ENCODE measurements at places on chromosomes 5 and 9.
A peak's percentile ranks its signal among the peaks of the same experiment; 100 is the strongest.

GRCh38 chr9:98833090-98833956 is 25.9 kb downstream of the GALNT12 start:
- no peak for DNase-seq

GRCh38 chr5:168314735-168315411 is 23.4 kb downstream of the WWC1 start:
- no peak for DNase-seq

DNA sequence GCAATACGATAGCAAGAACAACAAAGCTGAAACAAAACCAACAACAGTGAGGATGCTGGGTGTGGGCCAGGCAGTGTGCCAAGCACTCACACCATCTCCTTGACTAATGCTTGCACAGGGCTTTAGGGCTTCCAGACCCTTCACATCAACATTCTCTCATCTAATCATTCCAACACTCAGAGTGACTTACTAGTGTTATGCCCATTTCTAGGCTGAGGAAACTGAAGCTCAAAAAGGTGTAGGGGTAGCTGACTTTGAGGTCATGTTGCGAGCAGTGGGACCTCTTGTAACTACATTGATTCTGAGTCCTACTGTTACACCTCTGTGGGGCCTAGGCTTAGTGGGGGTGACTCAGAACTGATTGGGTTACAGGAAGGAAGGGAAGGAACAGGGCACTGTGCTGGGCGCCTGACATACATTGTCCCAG is 9.7 kb downstream of the ANGPTL2 start:
- no peak for DNase-seq

GRCh38 chr5:60690326-60690725 is 9.6 kb downstream of the DEPDC1B start:
- no peak for DNase-seq

DNA sequence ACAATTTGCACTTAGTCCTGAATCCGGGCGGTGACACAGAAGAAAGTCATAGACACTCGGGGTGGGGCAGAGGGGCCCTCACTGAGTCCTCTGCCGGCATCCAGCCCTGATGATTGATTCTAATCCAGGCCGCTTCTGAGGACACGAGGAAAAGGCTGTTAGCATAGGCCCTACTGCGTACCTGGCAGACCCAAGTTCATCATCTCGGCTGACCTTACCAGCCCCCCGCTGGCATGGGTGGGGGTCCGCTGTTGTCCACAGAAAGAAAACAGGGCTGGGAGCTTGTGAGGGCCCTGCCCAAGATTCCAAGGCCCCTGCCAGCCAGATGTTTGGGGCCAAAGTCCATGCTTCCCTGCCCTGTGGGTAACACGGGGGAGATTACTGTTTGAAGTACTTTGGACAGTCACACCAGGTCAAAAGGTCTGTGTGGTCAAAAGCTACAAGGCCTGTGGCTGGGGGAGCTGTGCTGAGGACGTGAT is 24.5 kb downstream of the ERGIC1 start:
- DNase-seq = no peak

- no peak for DNase-seq
These were observed 99.3 kb downstream of the CCDC192 start for GRCh38 chr5:127802477-127802865.

DNA sequence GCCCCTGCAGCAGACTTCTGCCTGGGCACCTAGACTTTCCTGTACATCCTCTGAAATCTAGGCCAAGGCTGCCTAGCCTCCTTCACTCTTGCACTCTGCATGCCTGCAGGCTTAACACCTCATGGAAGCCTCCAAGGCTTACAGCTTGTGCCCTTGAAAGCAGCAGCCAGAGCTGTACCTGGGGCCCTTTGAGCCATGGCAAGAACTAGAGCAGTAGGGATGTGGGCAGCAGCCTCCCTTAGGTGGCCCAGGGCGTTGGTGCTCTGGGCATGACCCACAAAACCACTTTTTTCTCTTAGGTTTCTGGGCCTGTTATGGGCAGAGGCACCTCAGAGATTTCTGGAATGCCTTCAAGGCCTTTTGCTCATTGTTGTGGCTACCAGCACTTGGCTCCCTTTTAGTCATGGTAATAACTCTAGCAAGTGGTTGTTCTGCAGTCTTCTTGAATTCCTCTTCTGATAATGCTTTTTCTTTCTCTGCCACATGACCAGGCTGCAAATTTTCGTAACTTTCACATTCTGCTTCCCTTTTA is 606.2 kb downstream of the TLE4 start:
- DNase-seq = no peak

- DNase-seq = no peak
These were observed 24.0 kb upstream of the CARTPT start for GRCh38 chr5:71695071-71695470.

GRCh38 chr5:133222521-133222920 is 170.7 kb downstream of the HSPA4 start:
- no peak for DNase-seq

- DNase-seq = no peak
These were observed 106.3 kb upstream of the SPOCK1 start for GRCh38 chr5:137605411-137605810.

- no peak for DNase-seq
These were observed 426.5 kb upstream of the CD180 start for GRCh38 chr5:67623078-67623477.

DNA sequence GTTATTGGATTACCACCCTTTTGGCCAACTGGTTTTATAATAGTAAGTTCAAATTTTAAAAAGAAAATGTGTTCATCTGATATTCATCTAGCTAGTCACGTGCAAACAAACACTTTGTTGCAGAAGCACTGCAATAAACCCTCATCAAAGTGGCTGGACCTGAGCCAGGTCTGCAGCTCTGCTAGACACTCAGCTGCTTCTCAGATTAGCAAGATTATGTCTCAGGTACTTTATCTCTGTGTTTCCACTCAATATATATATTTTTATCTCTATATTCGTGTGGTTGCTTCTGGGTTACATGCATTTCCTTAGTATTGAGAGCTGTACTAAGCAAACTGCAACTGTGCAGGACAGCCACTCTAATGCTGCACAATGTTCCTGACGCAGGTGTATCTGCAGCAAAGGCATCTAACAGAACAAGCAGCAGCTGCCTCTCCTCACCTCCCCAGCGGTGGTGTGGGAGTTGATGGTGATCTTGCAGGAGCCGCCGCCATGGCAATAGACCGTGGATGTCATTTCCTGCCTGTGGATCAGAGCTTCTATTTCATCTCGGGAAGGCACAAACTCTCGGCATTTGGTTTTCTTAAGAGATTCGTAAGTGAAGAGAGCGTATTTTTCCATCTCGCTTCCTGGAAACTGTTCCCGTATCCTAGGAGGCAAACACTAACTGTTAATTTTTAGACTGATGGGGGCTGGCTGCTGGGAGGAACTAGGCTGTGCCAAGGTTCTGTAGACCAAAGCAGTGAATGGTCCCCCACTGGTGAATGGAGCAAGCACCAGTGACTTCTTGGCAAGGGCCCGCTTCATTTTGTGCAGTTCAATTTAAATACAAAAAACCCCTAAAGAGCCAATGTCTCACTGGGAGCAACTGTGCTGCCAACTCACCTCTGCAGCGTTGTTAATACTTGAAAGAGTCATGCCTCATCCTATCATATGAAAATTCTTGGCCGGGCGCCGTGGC is 56.7 kb upstream of the RETREG1 start:
- DNase-seq = peak; percentile 71

DNA sequence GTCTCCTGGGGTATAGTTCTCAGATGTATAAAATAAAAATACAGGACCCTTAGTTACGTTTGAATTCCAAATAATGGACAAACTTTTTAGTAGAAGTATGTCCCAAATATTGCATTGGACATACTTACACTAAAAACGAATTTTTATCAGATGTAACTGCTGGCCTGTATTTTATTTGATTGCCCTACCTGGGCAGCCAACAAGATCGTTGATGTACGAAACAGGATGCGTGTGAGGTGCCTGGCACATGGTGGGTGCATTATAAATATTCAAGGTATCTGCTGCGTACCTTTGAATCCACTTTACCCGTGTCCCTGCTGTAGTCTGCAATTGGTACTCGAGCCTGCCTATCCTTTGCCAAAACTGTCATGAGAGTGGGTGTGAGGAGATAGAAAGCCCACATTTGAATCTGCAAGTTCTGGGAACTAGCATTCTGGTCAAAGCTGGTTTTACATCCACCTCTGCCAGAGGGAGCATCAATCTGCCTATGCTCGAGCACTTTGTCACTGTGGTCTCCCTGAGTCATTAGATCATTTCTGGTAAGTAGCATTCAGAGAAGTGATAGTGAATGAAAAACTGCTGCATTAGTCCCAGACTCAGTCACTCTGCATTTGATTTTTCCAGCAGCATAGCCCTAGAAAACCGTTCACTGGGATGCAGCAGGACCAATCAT is 133.7 kb upstream of the IQGAP2 start:
- DNase-seq = no peak

- DNase-seq = no peak
These were observed 91.1 kb upstream of the TLE4 start for GRCh38 chr9:79480639-79481038.

DNA sequence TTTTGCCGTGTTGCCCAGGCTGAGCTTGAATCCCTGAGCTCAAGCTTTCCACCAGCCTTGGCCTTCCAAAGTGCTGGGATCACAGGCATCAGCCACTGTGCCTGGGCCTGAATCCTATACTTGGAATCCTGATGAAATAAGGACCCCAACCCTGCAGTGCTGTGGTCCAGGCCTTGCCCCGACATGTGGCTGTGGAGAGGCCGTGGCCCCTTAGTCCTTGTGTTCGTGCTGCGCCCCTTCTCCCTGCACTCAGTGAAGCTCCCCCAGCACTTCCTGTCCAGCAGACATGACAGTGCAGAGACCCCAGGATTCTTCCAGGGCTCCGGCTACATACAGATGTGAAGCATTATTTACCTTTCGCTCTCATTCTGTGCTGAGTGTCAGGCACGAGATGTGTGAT is 52.9 kb downstream of the EHMT1 start:
- DNase-seq = no peak

DNA sequence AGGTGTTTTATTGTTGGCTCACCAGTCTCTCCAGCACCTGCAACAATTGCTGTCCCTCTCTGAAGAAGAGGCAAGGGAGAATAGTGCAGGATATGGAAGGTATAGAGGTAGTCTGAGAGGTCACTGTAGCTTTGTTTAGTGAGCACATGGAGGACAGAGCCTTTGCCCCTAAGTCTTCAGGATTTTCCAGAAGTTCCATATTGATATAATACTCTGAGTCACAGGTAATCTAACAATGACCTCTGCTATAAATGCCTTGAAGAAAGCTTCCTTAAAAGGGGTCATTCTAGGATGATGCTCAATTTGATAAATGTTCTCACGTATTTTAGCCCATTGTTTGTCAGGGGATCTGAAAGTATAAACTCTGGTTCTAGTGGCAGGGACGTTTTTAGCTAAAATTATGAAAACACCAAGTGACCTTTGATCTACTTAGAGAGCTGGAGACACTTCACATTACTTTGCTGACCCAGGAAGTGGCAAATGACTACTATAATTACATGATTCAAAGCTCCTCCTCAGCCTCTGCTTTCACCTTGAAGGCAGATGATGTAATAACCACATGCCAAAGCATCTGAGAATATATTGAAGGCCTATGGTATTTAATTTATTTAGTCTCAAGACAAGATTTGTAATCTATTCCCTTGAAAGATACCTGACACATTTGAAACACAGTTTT is 366.9 kb upstream of the NUDT12 start:
- no peak for DNase-seq

GRCh38 chr9:112087506-112087905 is 87.6 kb downstream of the SUSD1 start:
- no peak for DNase-seq

DNA sequence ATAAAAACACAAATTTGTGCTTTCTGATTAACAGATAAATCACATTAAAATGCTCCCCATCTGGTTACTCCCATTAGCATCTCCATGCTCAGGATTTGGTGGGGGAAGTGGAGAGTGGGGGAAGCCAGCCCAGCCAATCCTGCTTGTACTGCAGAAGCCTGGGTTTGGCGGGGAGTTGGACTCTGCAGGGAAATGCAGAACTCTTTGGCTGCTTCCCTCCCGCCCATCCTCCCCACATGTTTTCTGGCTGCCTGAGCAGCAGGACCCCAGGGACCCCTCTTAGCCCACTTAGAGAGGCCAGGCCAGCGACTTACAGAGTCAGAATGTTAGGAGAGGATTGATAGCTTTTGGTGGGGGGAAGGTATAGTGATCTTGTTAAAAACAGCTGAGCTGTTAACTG is 59.5 kb upstream of the FOXI1 start:
- DNase-seq = no peak

DNA sequence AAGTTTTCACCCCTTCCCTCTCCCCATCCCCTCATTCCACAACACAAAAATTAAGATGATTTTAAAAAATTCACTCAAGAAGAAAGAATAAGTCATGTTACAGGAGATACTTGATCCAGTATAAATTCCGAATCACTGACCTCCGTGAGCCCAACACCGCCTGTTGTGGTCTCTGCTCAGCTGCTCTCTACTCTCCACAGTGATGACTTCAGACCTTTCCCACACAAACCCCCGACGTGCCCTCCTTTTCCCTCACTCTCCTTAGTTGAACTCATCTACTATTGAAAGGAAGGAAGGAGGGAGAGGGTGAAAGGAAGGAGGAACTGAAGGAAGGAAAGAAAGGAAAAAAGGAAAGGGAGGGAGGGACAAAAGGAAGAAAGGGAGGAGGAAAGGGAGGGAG is 55.1 kb downstream of the ZNF354C start:
- no peak for DNase-seq

DNA sequence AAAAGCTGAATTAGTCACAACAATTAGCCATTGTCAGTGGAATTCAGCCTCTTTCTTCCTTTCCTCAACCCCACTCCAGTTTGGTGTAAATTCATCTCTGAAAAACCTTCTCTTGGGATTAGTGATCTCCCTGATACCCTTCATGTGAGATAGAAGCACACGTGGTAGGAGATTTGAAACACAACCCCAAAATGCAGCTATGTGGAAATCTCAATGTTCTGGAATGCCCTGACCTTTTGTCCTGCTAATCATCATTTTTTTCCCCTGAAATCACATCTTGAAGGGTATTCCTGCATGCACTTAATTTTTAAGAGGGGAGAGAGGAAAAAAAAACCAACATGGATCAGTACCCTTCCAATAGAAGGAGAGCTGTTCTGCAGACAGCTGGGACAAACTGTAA is 612.6 kb downstream of the EBF1 start:
- no peak for DNase-seq

- DNase-seq = peak; percentile 43
These were observed at the start of gene IL6ST for GRCh38 chr5:55994495-55994997. IL6ST (minus strand) TSS chr5:55994963; CDS start chr5:55976278, 18,685 bp downstream.

- no peak for DNase-seq
These were observed 111.5 kb downstream of the KDM4C start for GRCh38 chr9:6869081-6869948.

- peak; percentile 11 for DNase-seq
These were observed 2118.6 kb upstream of the C9orf72 start for GRCh38 chr9:29691758-29692407.

Measured in NCI-H1105 treated with DMSO at 0.1 percent for 48 hours (cell line).